ENCODE measurements at places on chromosomes 16 and 17. TPM values are rescaled to one million over a fixed set of nuclear protein-coding genes. Genes with fewer than 3 reads are reported as not detected.

Gene ZNF597
- total RNA-seq = 2.1 TPM

GRCh38 chr17:49000943-49001342 is 3.8 kb downstream of the IGF2BP1 start:
- no peak for DNase-seq

Gene DOC2A
- 3.0 TPM for total RNA-seq

Gene MYH2
- total RNA-seq = 0.23 TPM

DNA sequence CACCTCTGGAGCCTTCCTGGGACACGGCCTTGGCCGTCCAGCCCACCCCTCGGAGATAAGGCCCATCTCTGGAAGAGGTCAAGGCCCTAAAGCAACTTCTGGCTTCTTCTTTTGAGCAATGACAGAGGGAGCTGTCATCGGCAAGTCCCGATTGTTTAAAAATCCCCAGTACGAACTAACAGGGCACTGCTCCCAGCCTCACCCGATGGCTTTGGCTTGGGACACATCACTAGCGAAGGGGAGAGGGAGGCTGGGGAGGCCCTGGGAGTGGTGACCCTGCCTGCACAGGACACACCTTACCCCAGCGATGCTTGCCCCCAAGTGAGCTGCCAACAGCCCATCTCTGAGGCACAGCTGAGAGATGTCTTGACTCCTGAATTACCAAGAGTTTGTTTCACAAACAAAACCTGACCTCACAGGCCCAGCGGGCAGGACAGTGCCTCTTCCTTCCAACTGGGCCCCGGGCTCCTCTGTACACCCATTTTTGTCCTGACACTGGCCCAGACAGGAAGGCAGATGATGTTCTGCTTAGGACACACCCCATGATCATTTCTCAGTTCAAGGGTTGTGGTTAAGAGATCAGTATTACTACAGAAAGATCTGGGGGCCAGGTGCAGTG is 4.8 kb downstream of the SYNGR2 start:
- DNase-seq = no peak

- peak; percentile 83 for DNase-seq
These were observed 1.1 kb downstream of the C1QTNF1 start for GRCh38 chr17:79024901-79025737.

DNA sequence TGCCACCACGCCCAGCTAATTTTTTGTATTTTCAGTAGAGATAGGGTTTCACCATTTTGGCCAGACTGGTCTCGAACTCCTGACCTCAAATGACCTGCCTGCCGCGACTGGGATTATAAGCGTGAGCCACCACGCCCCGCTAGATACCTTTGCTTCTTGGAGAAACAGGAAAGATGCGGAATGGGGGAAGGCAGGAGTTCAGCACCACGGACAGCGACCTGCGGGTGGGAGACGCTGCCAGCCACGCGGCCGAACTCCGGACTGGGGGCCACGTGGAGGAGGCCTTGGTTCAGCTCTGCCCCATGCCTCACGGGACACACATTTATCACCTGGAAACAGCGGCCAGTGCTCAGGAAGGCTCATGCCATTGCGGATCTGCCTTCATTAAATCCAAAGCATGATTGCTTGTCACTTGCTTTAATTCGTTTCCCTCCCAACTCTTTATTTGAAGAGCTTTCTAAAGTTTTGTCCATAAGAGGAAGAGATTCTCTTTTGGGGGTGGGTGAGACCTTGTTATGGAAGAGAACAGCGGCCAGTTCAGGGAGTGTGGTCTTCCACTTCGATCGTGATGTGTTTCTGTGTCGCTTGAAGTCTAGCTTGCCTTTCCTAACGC is 219.9 kb downstream of the ENGASE start:
- peak; percentile 35 for DNase-seq

GRCh38 chr17:3906881-3907280 is 9.4 kb downstream of the P2RX1 start:
- no peak for DNase-seq

- no peak for DNase-seq
These were observed 2.6 kb downstream of the SNX20 start for GRCh38 chr16:50678531-50678930.

Gene DPEP1
- not detected for total RNA-seq

Gene SGCA
- total RNA-seq = 13.9 TPM

GRCh38 chr16:51120730-51121347 is 30.2 kb downstream of the SALL1 start:
- DNase-seq = no peak

Data from prostate gland (tissue), 2 donors.